Right cardiac atrium (tissue), 5 donors: ENCODE measurements at places on chromosomes 6 and 20. TPM values are rescaled to one million over a fixed set of nuclear protein-coding genes. Genes with fewer than 3 reads are reported as not detected.

GRCh38 chr6:164554700-164555476, 754.5 kb downstream of the C6orf118 start:
- peak; percentile 57 for DNase-seq

- no peak for DNase-seq
Measured at GRCh38 chr20:36758276-36758675, 12.4 kb upstream of the NDRG3 start.

GRCh38 chr20:23399568-23400241, 21.6 kb downstream of the NAPB start:
- no peak for DNase-seq

DNA sequence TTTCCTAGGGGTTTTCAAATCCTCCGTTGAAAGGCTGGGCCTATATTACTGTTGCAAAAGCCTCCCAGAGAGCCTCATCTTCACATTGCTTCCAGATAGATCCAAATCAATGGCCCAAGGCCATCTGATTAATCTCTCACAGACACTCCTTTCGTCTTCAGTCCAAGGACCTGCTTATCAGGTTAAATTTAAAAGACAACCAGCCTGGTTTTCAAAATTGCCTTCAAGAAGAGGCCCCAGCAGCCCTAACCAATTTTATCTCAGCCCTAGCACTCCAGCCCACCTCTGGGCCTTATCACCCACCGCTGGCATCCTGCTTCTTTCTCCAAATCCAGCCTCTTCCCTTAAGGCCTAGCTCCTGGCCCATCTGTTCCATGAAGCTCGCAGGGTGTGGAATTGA, 15.5 kb upstream of the CCND3 start:
- no peak for DNase-seq

- no peak for DNase-seq
Measured at GRCh38 chr20:58675146-58675584, 17.4 kb upstream of the NPEPL1 start.

CST7 gene
- 1.5 TPM for total RNA-seq

- no peak for DNase-seq
Measured at GRCh38 chr6:167291623-167292300, 647 bp downstream of the UNC93A start.

DNA sequence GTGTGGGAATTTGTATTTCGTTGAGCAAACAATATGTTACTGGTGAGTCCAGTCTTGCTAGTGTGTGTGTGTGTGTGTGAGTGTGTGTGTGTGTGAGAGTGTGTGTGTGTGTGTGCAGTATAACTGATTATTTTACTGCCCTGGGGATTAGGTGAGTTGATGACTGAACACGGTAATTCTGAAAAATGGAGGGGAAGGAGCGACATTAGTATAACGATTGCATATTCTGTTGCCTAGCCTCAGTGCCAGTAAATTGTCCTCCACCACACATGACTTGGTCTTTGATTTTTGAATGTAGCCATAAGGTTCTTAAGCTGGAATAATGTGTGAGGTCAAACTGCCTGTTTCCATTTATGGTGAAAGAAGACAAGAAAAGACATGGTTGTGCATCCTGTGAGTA, 121.1 kb downstream of the SLC24A3 start:
- no peak for DNase-seq

GRCh38 chr6:90230548-90231215, 66.0 kb downstream of the BACH2 start:
- DNase-seq = no peak

DNA sequence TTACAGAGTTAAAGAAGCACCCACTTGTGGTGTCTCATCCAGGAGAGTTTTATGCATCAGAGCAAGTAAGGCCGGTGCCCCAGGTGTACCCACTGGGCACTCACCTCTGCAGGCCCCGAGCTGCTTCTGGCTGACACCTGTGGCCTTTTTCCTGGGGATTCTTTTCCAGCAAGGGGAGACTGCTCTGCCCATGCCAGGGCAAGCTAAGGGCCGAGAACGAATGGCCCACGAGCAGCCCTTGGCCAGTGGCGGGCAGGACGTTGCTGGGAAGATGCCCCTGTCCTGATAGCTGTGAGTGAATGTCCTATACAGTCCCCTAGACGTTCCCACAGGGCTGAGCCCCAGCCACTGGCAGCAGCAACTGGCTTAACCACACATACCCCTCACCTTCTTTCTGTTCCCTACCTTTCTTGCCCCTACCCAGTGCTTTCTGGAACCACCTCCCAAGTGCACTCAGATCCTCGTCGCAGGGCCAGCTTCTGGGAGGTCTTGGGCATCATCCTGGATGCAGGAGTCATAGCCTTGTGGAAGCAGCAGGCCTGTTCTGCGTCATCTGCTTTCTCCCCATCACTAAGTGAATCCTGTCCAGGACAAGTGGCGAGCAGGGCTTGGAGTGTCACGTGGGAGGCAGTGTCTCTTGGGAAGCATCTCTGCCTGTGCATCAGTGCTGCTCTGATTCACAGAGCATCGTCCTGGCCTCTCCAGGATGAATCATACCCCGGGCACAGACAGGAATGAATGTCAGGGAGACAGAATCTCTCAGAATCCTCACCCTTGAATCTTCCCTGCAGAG, 32.5 kb downstream of the SYNDIG1 start:
- DNase-seq = no peak

- DNase-seq = no peak
Measured at GRCh38 chr6:154763650-154764049, 30.4 kb downstream of the SCAF8 start.

XKR7 gene
- total RNA-seq = not detected

GRCh38 chr6:7238900-7239589, 74.0 kb downstream of the SSR1 start:
- DNase-seq = peak; percentile 93

- peak; percentile 69 for DNase-seq
Measured at GRCh38 chr20:44309763-44310663, 989 bp downstream of the FITM2 start.

ZNF343 gene
- total RNA-seq = 4.8 TPM

GRCh38 chr6:144647406-144647964, 362.4 kb downstream of the UTRN start:
- no peak for DNase-seq

WASF1 gene
- total RNA-seq = 3.6 TPM

- peak; percentile 77 for DNase-seq
Measured at GRCh38 chr6:11043961-11044711, at the start of gene ELOVL2. Gene ELOVL2 (minus strand): TSS chr6:11044305. CDS start chr6:11044230, 75 bp downstream.

LY86 gene
- total RNA-seq = 2.3 TPM

TOX2 gene
- total RNA-seq = 0.99 TPM

MYLK2 gene
- total RNA-seq = 0.51 TPM

DNA sequence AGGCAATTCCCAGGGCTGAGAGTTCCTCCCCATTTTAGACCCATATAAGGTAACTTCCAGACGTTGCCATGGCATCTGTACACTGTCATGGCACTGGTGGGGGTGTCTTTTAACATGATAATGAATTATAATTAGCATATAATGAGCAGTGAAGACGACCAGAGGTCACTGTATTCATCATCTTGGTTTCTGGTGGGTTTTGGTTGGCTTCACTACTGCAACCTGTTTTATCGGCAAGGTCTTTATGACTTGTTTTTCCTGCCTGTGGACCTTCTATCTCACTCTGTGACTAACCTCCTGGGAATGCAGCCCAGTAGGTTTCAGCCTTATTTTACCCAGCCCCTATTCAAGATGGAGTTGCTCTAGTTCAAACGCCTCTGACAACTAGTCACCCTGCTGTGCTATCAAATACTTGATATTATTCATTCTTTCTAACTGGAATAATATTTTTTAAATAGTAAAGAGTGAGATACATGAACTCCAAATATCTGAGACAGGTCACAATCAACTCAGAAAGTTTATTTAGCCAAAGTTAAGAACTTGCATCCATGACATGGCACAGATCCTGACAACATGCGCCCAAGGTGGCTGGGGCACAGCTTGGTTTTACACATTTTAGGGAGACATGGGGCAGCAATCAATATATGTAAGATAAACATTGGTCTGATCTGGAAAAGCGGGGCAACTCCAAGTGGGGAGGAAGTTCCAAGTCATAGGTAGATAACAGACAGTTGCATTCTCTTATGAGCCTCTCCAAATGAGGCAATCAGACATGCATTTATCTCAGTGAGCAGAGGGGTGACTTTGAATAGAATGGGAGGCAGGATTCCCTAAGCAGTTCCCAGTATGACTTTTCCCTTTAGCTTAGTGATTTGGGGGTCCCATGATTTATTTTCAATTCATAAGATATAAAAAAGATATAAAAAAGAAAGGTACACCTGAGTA, 1.2 kb upstream of the UFL1 start:
- no peak for DNase-seq

DNA sequence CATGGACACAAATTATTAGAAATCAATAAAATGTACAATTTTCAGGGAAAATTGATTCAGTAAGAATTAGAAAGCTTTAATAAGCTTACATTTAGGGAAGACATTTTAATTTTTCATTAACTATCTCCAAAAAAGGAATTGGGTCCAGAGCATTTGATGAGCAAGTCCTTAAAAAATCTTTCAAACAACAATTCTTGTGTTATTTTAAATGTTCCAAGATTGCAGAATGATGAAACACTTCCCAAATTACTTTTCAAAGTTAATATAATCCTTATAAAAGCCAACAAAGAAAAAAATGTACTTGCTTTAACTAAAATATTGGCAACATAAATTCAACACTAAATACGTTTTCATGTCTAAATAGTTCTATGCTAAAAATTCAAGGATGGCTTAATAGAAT, 102.0 kb downstream of the ADAT2 start:
- no peak for DNase-seq

DNA sequence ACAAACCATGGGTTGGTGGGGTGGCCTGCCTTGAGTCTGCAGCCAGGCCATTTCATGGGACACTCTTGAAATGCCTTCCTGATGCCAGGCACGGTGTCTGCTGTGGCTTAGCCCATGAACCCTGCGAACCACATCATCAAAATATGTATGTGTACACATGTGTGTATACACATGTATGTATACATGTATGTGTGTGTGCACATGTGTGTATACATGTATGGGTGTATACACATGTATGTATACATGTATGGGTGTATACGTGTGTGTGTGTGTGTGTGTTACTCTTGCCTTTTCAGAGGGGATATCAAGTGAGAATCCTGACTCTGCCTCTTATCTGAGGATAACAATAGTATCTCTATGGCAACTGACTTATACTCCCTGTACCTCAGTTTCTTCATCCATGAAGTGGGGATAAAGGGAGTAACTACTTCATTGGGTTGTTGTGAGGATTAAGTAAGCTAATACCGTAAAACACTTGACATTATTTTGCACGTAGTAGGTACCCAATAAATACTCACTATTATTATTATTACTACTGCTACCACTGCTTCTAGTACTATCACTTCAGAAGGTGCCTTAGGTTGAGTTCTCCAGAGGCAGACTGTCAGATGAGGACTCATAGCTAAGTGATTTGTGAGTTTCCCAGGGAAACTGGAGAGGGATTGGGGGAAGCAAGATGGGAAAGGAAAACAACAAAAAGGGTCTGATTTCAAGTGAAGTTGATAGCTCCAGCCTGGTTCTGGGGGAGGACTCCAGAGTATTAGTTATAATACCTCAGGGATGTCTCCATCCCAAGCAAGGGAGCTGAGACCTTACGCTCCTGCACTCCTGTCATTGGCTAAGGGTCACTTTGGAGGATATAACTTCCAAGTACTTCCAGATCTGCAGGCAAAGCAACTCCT, 110.5 kb downstream of the VEGFA start:
- no peak for DNase-seq

DNA sequence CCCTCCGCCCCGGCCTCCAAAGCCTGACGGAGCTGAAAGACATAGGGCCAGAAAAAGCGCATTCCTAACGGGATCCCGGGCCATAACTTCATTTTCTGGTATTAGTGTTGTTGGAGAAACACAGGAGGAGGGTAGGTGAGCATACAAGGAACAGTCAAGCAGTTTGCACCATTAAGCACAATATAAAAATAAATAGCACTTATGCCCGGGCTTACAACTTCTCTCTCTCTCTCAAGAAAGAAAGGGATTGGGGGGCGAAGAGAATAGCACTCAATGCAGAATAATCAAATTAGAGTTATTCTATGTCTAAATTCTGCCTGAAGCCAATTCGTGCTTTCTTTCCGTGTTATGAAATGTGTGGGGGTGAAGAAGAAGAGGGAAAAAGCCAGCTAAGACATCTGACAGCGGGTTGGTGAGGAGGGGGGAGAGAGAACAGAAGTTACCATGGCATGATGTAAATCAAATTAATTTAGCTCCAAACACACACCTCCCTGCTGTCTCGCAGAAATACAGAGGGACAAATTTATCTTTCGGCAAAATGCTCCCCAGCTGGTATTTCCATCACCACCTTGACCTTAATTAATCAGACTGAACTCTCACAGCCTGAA, 508 bp upstream of the METTL24 start:
- DNase-seq = no peak

ZC2HC1B gene
- not detected for total RNA-seq

FLRT3 gene
- 0.92 TPM for total RNA-seq

- DNase-seq = no peak
Measured at GRCh38 chr6:7151381-7151780, 43.6 kb downstream of the RREB1 start.

HDGFL1 gene
- total RNA-seq = not detected

DNA sequence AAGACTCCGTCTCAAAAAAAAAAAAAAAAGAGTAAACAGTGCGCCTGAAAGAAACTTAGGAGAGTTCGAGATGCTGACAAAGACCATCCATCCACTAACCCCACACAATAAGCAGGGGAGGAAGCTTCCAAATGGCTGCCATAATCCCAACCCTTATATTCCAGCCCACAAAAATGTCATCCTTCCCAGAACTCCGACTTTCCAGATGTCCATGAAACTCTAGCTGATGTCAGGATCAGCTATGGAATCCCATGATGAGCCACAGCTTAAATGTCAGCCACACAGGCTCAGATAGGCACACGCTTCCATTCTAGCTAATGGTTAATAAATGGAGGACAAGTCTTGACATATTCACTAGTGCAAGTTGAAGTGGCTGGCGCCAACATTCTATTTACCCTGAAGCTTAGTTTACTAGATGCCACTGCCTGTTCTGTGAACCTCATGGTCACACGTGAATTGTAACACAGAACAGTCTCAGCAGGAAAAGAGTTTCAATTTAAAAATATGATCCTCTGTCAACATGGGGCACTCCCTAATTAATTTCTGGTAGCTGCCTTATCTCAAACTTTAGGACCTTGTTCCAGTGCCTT, 75.5 kb downstream of the FOXF2 start:
- no peak for DNase-seq

DXO gene
- 12.0 TPM for total RNA-seq

GRCh38 chr6:17721671-17722070, 14.9 kb upstream of the NUP153 start:
- no peak for DNase-seq

- DNase-seq = no peak
Measured at GRCh38 chr6:167987396-167988153, 9.9 kb upstream of the KIF25 start.

DNA sequence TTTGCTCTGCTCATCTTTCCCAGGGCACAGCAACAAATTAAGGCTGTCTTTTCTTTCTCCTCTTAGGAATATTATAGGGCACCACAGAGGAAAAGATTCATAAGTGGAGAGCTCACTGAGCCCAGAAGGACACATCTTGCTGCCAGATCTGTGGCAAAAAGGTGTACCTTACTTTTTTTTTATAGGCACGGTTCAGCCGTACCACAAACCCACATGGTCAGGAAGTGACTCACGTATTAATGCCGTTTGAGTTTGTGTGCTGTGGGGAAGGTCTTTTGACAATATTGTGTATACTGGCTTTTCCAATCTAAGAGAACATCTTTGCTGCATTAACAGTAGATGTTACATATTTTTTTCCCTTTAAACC, 28.4 kb downstream of the PAQR8 start:
- DNase-seq = no peak

- no peak for DNase-seq
Measured at GRCh38 chr6:165961233-165961632, 206.4 kb downstream of the TBXT start.

TULP1 gene
- not detected for total RNA-seq

GRCh38 chr20:48025051-48025515, 239.8 kb upstream of the SULF2 start:
- no peak for DNase-seq
